ENCODE measurements at places on chromosomes 4 and X.

DNA sequence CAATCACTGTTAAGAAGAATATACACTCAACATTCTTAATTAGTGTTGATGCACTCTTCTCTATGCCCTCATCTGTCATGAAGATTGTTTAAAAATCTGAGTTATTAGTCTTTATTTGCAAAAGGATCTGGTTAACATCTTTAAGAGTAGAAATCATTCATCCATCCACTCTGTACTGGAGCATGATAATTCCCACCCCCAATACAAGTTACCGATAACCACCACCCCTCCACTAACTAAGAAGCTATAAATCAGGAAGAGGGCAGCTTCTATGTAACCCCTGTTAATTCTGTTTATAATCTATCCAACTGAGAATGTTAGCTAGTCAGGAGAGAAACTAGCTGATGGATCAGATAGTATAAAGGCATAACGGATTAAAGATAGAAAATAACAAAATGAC is 34.5 kb downstream of the RAB28 start:
- no peak for DNase-seq

DNA sequence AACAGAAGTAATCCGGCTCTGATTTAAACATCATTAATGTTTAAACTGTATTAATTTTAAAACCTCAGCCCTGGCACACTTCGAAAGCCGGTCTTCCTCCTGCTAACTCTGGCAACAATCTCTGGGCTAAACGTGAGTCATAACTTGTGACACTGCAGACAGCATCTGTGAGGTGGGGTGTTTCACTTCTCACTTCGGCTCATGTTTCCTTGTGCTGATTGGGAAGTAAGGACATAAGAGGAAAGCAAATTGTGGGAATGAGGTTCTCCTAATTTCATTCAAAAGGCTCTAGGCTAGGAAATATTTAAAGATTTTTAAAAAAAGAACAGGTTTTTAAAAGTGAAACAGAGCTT is 139.9 kb upstream of the USP9X start:
- DNase-seq = no peak

DNA sequence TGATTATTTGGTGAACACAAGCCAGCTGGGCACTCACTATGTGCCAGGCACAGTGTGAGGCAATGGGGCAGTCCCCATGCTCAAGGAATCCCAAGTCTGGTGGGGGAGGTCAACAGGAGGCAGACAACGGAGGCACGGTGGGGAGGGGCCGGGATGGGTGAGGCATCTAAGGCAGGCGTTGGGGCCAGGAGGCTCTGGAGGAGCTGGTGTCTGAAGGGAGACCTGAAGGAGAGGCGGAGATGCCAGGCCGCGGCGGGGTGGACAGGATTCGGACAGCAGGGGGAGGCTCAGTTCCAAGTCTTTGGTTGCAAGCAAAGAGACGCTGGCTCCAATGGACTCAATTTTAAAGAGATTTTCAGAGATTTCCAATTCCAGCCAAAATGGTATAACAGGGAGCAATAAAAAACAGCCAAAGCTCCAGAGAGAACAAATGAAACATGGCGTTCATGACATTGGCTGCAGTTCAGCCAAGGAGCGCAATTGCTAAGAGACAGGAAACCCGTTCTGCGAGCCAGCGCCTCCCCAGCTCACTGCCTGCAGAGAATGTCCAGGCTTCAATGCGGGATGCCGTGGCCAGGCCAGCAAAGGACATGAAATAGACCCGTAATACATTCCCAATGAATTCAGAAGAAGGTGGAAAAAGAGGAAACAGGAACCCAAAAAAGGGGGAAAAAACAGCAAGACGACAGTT is 105.2 kb upstream of the LRPAP1 start:
- DNase-seq = no peak

DNA sequence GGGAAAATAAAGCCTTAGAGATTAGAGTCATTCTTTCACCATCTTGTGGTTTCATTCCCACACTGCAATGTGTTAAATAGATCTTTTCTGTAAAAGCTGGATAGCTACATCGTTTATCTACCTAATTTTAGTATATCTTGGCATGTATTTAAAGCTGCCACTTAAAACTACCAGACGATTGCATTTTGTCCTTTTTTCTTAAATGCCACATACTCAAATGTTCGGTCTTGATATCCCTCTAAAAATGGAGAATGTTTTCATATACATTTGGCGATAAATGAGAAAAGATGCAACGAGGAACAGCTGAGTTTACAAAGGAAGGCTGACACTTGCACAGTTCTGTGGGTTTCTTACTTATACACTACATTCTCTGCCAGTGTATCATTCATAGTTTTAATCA is 148.3 kb downstream of the CENPC start:
- no peak for DNase-seq

- no peak for DNase-seq
Observed at GRCh38 chr4:152808670-152809069, 28.9 kb downstream of the ARFIP1 start.

DNA sequence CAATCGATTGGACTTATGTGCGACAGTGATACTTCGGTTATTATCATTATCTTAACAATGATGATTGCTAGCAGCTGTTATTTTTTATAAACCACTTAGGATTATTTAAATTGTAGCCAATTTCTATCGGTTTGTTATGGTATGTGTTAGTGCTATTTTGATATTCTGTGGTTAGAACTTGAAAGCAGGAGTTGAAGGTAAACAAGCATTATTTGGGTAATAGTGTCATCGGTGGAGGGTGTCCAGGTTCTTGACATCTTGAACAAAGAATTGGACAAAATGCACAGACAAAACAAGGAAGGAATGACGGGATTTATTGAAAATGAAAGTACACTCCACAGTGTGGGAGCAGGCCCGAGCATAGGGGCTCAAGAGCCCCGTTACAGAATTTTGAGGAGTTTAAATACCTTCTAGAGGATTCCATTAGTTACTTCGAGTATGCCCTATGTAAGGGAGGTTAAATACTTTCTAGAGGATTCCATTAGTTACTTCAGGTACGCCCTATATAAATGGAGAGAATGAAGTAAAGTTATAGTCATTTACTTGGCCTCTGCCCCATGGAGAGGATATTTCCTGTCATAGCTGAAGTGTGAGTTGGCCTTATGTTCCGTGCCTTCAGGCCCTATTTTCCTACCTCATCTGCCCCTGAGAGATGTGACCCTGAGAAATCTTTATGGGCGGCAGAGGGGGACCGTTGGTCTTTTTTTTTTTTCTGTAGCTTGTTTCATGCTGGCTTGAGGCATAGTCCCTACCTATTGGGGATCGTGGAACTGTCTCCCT is 13.1 kb downstream of the MOB1B start:
- DNase-seq = no peak

DNA sequence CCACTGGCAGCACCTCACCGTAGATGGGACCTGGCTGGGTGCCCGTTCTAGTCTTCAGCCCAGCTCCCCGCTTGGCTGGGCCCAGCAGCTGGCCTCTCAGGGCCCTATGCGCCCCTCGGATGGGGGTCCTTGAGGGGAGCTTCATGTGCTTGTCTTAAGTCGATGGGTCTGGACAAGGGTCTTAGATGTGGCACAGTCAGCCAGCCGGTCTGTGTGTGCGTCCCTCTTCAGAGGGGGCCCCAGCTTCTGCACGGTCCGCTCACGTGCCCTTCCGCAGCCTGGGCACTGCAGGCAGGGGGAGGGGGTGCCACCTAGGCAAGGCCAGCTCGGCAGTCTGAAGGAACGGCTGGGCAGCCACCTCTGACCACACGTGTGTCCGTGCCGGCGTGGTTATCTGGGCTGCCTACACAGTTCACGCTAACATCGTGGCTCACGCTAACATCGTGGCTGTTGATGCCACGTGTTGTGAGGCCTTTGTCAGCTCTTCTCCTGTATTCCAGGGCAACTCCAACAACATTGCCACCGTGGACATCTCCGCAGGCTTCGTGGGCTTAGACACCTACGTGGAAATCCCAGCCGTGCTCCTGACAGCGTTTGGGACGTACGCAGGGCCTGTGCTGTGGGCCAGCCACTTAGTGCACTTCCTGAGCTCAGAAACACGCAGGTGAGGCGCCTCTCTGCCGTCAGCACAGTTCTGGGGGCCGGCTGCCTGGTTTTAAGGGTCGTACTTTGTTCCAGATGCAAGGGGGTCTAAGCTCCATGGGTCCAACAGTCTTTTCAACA is 34.5 kb downstream of the PIGG start:
- DNase-seq = no peak

DNA sequence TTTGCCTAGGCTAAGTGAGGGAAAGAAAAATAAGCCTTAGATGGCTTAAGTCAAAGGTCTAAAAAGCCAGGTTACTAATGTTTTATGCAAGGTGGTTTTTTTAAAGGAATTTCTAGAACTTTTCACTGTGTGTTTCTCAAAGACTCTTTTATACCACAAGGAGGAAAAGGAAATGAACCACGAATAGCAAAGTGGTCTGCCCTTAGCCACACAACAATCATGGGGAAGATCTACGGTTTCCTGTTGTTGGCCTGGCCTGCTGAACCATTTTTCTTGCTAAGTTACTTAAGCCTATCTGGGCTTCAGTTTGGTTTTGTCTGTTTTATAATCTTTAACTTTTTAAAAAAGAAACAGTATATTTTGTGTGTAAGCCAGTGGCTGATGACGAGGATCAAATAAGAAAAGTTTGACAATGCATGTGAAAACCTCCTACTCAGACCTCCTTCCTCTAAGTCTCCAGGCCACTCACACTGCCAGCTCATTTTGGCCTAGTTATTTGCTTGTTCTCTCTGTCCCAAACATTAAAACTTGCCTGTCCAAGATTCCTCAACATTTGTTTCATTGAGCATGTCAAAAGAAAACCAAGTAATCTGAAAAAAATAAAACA is 56.7 kb upstream of the COL25A1 start:
- no peak for DNase-seq

- DNase-seq = no peak
Observed at GRCh38 chr4:113678641-113679040, 82.9 kb downstream of the CAMK2D start.

DNA sequence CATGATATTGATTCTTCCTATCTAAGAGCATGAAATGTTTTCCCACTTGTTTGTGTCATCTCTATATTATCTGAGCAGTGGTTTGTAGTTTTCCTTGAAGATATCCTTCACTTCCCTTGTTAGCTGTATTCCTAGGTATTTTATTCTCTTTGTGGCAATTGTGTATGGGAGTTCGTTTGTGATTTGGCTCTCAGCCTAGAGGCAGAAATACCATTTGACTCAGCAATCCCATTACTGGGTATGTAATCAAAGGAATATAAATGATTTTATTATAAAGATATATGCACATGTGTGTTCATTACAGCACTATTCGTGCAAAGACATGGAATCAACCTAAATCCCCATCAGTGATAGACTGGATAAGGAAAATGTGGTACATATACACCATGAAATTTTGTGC is 172.7 kb upstream of the IL15 start:
- no peak for DNase-seq

- DNase-seq = no peak
Observed at GRCh38 chr4:7812921-7813320, 126.7 kb downstream of the AFAP1 start.

DNA sequence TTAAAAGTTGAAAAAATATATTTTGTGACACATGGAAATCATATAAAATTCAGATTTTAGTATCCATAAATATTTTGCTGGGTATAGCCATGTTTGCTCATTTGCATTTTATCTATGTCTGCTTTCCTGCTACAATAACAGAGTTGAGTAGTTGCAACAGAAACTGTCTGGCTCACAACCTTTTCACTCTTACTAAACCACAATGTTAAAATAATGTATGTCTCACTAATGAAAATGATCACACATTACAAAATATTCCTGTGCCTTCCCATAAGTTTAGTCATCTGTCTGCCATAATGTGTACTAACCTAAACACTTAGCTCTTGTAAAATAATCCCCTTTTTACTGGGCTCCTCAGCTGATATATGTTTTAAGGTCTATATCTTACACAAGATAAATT is 174.0 kb upstream of the PRPS2 start:
- no peak for DNase-seq

GRCh38 chr4:138053641-138054301 is 188.4 kb downstream of the SLC7A11 start:
- no peak for DNase-seq

GRCh38 chrX:10932842-10933440 is 178.2 kb upstream of the HCCS start:
- no peak for DNase-seq

DNA sequence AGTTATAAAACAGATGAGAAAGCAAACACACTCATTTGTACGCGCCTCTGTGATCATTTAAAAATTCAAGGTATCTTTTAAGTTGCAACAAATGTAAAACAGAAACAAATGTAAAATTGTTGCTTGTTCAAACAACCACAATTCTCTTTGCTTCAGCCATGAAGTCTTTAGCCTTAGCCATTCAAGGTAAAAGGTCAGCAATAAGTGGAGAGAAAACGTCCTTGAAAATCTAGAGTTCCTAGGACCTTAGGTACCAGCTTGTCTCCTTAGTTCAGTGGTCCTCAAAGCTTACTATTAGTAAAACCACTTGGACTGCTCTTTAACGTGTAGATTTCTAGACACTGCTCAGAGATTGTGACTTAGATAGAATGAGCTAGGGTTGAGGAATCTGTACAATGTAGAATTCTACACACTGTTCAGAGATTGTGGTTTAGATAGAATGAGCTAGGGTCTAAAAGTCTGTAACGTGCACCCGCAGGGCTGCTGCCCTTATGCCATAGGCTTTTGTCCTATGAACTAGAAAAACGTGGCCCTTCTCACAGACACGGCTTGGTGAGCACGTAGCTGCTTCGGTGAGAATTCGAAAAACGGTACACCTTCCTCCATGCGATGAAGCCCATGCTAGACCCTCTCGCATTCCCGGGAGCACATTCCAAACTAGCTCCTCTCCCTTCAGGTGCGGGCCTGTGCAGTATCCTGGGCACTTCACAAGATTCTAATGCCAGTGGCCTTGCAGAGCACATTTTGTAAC is 1.7 kb downstream of the PLAC8 start:
- no peak for DNase-seq

- DNase-seq = no peak
Observed at GRCh38 chrX:16839219-16839851, 30.8 kb downstream of the RBBP7 start.

GRCh38 chrX:45198706-45199105 is 2.0 kb downstream of the DIPK2B start:
- no peak for DNase-seq
